Bronchial epithelial cell (primary cell): ENCODE measurements at places on chromosomes 2 and 18.

DNA sequence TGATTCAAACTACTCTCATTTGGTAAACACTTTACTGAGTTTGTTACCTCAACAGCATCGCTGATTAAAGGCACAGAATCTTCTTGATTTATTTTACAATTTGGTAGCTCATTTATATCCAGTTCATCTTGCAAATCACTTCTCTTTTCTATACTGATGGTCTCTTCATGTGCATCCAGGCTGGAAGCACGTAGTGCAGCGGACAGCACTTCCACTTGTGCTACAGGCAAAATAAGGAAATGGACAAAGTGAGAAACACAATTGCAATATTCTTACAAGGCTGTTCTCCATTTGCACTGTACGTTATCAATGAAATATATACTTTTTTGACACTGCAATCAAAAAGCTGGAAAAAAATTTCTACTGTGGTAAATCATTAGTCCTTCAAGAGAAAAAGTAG is 51.0 kb downstream of the PPP4R1 start:
- DNase-seq, result no peak

DNA sequence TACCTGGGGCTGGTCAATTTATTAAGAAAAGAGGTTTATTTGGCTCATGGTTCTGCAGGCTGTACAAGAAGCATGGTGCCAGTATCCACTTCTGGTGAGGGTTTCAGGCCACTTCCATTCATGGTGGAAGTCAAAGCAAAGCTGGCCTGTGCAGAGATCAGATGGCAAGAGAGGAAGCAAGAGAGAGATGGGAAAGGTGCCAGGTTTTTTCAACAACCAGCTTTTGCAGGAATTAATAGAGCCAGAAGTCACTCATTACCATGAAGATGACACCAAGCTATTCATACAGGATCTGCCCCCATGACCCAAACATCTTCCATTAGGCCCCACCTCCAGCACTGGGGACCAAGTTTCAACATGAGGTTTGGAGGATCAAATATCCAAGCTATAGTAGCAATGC is 56.8 kb upstream of the ST3GAL5 start:
- DNase-seq, result no peak

DNA sequence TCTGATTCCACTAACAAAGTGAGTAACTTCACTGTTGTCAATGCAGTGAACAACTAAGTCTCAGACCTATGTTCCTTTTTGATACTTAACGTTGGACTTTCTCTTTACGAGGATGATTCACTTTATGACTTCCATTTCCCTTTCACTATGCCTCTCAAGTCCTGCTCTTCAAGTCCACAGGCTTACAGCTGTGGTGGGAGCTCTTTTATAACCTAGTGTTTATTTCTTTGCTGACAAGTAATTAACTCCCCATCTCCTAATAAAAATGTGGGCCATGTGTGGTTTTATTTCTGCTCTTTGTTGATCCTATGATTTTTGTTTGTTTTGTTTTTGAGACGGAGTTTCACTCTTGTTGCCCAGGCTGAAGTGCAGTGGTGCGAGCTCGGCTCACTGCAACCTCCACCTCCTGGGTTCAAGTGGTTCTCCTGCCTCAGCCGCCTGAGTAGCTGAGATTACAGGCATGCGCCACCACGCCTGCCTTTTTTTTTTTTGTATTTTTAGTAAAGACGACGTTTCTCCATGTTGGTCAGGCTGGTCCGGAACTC is 142.1 kb downstream of the USP34 start:
- DNase-seq, result peak; percentile 55

DNA sequence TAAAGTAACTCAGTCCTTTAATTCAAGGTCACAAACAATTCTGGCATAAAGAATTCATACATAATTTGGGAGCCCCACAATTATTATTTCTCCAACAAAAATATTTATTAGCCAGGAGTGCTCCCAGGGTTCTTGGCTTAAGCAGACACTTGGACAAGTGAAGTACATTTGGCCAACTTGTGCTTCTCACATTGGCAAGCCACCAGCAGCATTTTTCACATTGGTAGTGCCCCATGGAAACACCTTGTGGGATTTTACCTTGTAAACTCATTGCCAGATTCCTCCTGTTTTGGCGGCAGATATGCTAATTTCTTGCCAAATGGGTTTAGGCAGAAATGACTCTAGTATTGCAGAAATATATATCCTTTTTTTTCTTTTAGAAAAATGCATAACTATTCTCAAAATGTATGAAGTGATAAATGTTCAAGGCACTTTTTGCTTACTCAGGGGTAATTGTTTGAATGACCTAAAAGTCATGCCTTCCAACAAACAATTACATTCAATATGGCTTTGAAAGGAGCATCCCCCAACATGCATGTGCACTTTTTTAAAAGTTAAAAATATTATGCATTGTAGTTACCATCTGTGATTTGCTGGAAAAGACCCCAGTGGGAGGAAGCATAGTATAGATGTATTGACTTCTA is 113.5 kb downstream of the CSRNP3 start:
- no peak for DNase-seq

- DNase-seq, result peak; percentile 35
Measured at GRCh38 chr18:9506046-9506792, 30.9 kb downstream of the RALBP1 start.

DNA sequence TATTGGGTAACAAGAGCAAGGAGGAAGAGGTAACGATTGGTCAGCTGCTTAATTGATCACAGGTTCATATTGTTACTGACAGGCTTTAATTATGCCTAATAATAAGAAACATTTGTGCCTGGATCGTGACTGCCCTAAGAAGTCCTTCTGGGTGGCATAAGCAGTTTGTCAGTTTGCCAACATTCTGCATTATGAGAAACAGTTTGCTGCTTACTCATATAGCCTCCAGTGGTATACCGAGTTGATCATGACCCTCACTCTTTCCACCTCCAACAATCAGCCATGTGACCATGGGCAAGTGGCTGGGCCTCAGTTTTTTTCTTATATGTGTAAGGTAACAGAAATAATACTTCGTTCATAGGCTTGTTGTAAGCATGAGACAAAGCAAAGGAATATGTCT is 96.6 kb upstream of the CABLES1 start:
- DNase-seq, result peak; percentile 88

DNA sequence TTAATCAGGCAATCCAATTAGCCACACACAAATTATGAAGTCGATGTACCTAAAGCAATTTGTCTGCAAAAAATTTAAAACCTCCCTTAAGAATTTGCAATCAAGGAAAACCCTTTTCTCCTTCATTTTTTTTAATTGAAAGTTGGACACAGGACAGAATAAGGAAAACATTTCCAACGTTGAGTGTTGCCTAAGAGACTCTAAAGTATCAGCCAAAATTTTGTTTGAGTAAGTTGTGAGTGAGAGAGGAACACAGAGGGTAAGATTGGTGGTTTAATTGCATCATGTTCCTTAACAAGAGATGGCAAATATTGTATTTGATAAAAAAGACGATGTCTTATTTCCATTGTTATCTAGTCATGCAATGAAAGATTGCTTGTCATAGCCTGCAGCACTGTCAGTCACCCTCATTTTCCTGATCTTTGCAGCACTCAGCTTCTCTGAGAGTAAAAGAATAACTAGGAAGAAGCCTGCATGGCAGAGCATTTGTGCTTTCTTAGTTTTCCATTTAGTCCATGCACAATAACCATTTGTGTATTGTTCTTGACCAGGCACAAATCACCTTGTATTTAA is 115.5 kb downstream of the ICOS start:
- DNase-seq, result no peak

- DNase-seq, result no peak
Measured at GRCh38 chr2:20612925-20613916, 37.7 kb downstream of the HS1BP3 start.

- DNase-seq, result no peak
Measured at GRCh38 chr2:215722986-215723630, 287.2 kb upstream of the FN1 start.

- no peak for DNase-seq
Measured at GRCh38 chr18:36380173-36380827, 82.8 kb downstream of the FHOD3 start.

DNA sequence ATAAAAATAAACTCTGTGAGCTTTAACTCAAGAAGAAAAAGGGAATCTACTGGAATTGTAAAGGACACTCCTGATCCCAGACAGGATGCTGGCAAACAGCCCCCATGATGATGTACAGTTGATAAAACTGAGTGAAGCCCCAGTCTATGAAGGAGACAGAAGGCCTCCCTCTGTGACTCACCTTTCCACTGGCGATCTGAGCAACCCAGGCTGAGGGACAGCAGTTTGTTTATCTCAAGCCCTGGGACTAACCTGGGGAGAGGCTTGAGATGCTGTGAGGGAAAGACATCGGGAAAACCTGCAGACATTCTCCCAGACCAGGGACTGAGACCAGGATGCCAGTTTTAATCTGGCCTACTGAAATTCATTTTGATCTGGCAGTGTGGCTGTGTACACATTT is 104.5 kb upstream of the CDH2 start:
- no peak for DNase-seq

- peak; percentile 55 for DNase-seq
Measured at GRCh38 chr2:140526575-140526974, 1604.2 kb downstream of the LRP1B start.

GRCh38 chr18:78818961-78819360 is 160.7 kb upstream of the SALL3 start:
- DNase-seq, result no peak

- DNase-seq, result no peak
Measured at GRCh38 chr18:8643326-8643878, 34.2 kb downstream of the RAB12 start.

GRCh38 chr2:32864334-32865111 is 82.2 kb upstream of the LTBP1 start:
- no peak for DNase-seq

GRCh38 chr2:48114256-48114655 is 208.0 kb upstream of the FBXO11 start:
- DNase-seq, result peak; percentile 98

DNA sequence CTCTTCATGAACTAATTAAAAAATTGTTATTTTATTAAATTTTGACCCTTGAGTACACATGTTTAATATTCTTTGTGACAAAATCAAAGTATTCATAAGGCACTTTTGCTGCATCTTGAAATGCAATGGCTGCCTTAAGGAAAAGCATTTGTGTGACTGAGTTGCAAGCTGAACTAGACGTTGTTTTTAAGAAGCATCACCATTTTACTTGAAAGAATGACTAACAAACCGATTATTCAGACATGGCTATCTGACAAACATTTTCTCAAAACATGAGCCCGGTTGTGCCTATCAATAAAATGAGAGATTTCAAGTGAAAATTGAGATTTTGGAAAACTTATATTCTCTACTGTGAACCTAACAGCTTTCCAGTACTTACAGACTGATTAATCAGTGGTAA is 2.8 kb downstream of the GCFC2 start:
- no peak for DNase-seq

GRCh38 chr2:118697781-118698180 is 149.7 kb downstream of the EN1 start:
- DNase-seq, result peak; percentile 26

GRCh38 chr2:36322108-36322507 is 33.5 kb upstream of the CRIM1 start:
- peak; percentile 57 for DNase-seq

- DNase-seq, result peak; percentile 74
Measured at GRCh38 chr2:138115666-138116065, 151.4 kb downstream of the HNMT start.

DNA sequence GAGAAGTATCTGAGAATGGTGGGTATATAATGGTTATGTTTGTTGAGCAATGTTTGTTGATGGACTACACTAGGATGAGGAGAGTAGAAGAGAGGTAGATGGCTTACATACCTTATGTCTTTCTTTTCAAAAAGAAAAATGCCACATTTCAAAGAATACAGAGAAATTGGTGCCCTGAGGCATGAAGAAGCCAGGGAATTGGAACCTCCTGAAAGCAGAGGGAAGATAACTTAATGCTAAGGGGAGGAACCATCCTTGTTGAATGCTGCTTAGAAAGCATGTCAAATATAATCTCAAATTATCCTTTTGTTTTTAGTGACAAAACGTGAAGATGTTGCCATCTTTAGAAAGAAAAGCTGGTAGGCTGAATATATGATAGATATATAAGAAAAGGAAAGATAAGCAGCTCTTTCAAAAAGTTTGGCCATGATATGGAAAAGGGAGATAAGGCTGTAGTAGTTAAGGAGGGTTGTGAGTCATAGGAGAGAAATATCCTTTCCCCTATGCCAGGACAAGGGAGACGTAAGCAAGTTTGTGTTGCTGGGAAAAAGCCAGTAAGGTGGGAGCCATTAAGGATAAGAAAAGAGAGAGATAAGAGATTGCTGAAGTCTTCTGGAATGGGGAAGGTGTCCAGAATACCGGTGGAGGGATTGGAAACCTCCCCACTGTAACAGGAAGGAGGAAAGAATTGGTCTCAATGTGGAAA is 66.3 kb downstream of the SCN2A start:
- DNase-seq, result peak; percentile 17

- DNase-seq, result peak; percentile 63
Measured at GRCh38 chr2:42618972-42619371, 50.5 kb downstream of the MTA3 start.

DNA sequence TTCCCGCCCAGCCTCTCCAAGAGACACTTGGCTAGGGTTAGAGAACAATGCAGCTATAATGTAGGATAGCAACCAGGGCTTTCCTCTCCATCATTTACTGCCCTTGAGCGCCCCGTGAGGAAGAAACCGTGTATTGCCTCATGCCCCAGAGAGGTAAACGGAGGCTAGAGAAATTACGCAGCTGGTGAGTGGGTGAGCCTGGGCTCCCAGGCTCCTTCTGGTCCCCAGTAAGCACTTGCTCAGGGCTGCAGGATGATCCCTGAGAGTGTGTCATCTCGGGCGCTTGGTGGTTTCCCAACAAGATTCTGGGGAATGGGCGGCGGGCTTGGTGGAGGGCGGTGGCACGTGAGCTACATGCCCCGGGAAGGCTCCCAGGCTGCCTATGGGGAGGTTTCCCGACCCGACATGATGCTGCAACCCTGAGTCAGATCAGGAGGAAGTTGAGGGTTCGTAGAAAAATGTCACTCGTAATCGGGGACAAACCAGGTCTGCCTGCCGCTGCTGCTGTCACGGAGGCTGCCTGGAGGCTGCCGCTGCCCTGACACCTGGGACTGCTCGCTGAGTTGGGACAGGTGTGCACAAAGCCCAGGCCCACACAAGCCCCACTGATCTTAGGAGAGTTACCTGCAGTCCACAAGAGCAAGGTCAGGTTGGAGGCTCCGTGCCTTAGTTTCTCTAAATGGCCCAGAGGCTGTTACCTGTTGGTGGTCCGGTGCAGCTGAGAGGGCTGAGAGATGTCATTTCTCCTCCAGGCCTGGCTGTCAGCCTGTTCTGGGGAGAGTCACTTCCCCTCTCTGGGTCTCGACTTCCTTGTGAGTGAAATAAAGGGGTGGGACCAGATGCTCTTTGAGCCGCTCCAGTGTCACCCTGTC is at the start of gene GPR55:
Gene GPR55, minus strand, starts transcription at position 773 of the 872 bp plus-strand sequence. CDS start 14,280 bp downstream, outside the sequence.
- no peak for DNase-seq

DNA sequence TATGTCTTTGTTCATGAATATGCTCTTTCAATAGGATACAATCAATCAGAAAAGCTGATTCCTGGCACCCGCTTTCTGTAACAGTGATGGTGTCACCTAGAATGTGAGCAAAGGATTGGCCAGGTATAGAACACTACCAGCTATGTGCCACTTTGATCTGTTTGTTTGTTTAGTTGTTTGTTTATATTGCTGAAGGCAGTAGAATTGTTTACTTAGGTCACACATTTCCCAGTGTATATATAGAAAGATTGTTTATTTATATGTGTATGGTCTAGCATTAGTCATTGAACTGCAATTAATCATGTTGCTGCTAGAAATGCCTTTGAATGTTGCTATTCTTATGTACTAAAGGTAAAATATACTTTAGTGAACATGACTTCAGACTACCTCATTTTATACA is 1678.6 kb upstream of the CELF4 start:
- no peak for DNase-seq

GRCh38 chr18:67379981-67380380 is 136.5 kb downstream of the DSEL start:
- no peak for DNase-seq

- peak; percentile 5 for DNase-seq
Measured at GRCh38 chr2:24183366-24184069, 8.7 kb downstream of the FAM228A start.
